ENCODE measurements at places on chromosomes 13 and 19. TPM values are rescaled to one million over a fixed set of nuclear protein-coding genes. Genes with fewer than 3 reads are reported as not detected.

Gene CLASRP
- 38.9 TPM for total RNA-seq

Gene ZNF723
- total RNA-seq = not detected

Gene CRLF1
- 2.6 TPM for total RNA-seq

Gene BRCA2
- 9.1 TPM for total RNA-seq

Gene PEAK3
- not detected for total RNA-seq

Gene ZNF333
- total RNA-seq = 6.2 TPM

Gene SIGLEC11
- not detected for total RNA-seq

Gene CNMD
- total RNA-seq = not detected

- no peak for DNase-seq
- H3K36me3 ChIP-seq = no peaks in the 10 kb centered on the region
- H3K4me1 ChIP-seq = no peaks in the 10 kb centered on the region
- no peaks in the 10 kb centered on the region for H3K27me3 ChIP-seq
Observed at GRCh38 chr19:19575411-19575810, 37.3 kb downstream of the CILP2 start.

- peaks cover 5% of the 10 kb centered on the region for H3K36me3 ChIP-seq
- H3K4me1 ChIP-seq = peaks cover 13% of the 10 kb centered on the region
- no peak overlapping the region for H3K27ac ChIP-seq
- no peak for DNase-seq
Observed at GRCh38 chr19:16444269-16444600, 27.5 kb downstream of the EPS15L1 start.

GRCh38 chr19:49133621-49134454 is 14.5 kb downstream of the PPFIA3 start:
- H3K36me3 ChIP-seq = no peaks in the 10 kb centered on the region
- H3K4me1 ChIP-seq = no peaks in the 10 kb centered on the region
- H3K27ac ChIP-seq = no peak overlapping the region
- no peak for DNase-seq
- no peak overlapping the region for H3K4me3 ChIP-seq
- no peaks in the 10 kb centered on the region for H3K27me3 ChIP-seq

DNA sequence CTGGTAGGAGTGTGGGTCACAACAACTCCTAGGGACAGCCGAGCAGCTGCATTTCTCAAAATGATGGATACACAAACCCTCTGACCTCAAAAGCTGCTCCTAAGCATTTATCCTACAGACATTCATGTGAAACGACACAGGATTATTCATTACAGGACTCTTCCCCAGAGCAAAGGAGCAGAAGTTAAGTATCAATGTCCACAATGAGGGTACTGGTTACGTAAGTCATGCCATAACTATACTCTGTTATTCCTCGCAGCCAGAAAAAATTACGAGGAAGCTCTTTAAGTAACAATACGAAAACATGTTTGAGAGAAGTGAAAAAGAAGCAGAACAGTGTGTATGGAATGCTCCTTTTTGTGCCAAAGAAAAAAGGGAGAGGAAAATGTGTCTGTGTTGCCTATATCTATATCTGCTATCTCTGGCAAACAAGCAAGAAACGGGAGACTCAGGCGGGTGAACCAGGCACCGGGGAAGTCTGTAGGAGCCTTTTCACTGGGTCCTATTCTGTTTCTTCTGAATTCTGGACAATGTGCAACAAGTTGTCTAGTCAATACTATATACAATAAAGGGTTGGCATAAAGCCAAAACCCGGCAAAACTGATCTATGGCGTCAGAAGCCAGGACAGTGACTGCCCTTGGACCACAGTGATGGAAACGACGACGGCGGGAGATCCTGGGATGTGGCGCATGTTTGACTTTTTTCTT is 1.3 kb downstream of the ISOC2 start:
- DNase-seq = no peak
- H3K27me3 ChIP-seq = no peaks in the 10 kb centered on the region
- peaks cover 13% of the 10 kb centered on the region for H3K4me1 ChIP-seq
- H3K4me3 ChIP-seq = peak overlapping the region; percentile 91
- H3K36me3 ChIP-seq = peaks cover 5% of the 10 kb centered on the region

DNA sequence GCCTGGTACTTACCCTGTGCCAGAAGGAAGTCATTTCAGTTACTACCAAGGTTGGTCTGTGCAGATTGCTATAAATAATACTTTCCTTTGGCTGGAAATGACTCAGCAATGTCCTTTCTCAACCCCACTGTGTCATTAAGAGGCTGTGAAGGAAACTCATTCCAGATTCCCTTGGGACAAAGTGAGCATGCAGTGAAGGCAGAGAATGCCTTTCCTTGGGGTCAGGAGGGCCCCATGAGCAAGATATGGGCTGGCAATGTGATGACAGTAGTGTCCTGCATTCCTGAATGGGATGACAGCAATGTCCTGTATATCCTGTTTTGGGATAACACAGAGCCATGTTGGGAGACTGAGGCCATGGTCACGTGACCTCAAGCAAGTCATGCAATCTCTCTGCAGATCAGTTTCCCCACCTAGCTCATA is 213.1 kb upstream of the TMTC4 start:
- H3K36me3 ChIP-seq = no peaks in the 10 kb centered on the region
- no peak overlapping the region for H3K27ac ChIP-seq
- peaks cover 12% of the 10 kb centered on the region for H3K27me3 ChIP-seq
- DNase-seq = peak; percentile 52
- H3K4me3 ChIP-seq = no peak overlapping the region

- H3K27me3 ChIP-seq = no peaks in the 10 kb centered on the region
- DNase-seq = peak; percentile 69
- H3K4me1 ChIP-seq = peaks cover 8% of the 10 kb centered on the region
- no peak overlapping the region for H3K4me3 ChIP-seq
- no peak overlapping the region for H3K27ac ChIP-seq
- no peaks in the 10 kb centered on the region for H3K36me3 ChIP-seq
Observed at GRCh38 chr13:76463314-76463713, 422.9 kb downstream of the KCTD12 start.

- H3K4me3 ChIP-seq = no peak overlapping the region
- no peak overlapping the region for H3K27ac ChIP-seq
- H3K36me3 ChIP-seq = no peaks in the 10 kb centered on the region
- H3K4me1 ChIP-seq = peaks cover 17% of the 10 kb centered on the region
- peak; percentile 39 for DNase-seq
Observed at GRCh38 chr19:46218160-46218559, 11.4 kb upstream of the IGFL1 start.

- no peak overlapping the region for H3K4me3 ChIP-seq
- peaks cover 17% of the 10 kb centered on the region for H3K27me3 ChIP-seq
- no peaks in the 10 kb centered on the region for H3K4me1 ChIP-seq
- no peaks in the 10 kb centered on the region for H3K36me3 ChIP-seq
Observed at GRCh38 chr13:45783346-45784043, 68.1 kb downstream of the SIAH3 start.

DNA sequence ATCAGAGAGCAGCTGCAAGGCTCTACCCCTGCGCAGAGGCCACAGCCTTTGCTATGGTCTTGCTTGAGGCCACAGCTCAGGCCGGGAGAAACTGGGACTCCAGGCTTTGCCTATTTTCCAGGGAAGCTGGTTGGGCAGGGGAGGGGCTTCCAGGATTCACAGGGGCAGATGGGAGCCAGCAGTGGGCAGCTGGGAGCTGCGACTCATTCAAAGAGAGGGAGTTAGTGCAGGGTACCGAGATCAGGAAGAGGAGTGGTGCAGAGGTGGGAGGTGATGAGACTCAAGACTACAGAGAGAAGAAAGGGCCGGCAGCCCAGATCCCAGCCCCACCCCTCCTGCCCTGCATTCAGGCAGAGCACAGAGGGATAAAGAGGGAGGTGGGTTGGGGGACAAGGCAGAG is 12.1 kb downstream of the ADGRE5 start:
- no peaks in the 10 kb centered on the region for H3K4me1 ChIP-seq
- no peak overlapping the region for H3K4me3 ChIP-seq
- no peak for DNase-seq
- no peak overlapping the region for H3K27ac ChIP-seq
- H3K27me3 ChIP-seq = no peaks in the 10 kb centered on the region

DNA sequence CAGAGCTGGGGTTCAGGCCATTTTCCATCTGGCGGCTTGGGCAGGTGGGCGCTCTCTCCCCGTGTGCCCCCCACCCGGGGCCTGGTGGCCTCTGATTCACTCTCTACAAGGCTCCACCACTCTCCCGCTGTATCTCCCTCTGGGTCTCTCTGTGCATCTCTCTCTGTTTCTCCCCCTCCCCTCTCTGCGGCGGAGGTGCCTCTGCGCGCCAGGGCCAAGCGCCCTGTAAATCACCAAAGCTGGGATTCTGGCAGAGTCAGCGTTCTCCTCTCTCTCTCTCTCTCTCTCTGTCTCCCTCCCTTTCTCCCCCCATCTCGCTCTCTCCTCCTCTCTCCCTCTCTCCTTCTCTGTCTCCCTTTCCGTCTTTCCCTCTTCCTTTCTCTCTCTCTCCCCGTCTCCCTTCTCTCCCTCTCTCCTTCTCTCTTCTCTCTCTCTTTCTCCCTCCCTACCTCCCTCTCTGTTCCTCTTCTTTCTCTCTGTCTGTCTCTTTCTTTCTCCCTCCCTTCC is 3.9 kb downstream of the NFIC start:
- no peak overlapping the region for H3K27ac ChIP-seq
- H3K4me3 ChIP-seq = peak overlapping the region; percentile 90
- no peaks in the 10 kb centered on the region for H3K36me3 ChIP-seq
- no peak for DNase-seq
- H3K27me3 ChIP-seq = no peaks in the 10 kb centered on the region
- peaks cover 18% of the 10 kb centered on the region for H3K4me1 ChIP-seq

DNA sequence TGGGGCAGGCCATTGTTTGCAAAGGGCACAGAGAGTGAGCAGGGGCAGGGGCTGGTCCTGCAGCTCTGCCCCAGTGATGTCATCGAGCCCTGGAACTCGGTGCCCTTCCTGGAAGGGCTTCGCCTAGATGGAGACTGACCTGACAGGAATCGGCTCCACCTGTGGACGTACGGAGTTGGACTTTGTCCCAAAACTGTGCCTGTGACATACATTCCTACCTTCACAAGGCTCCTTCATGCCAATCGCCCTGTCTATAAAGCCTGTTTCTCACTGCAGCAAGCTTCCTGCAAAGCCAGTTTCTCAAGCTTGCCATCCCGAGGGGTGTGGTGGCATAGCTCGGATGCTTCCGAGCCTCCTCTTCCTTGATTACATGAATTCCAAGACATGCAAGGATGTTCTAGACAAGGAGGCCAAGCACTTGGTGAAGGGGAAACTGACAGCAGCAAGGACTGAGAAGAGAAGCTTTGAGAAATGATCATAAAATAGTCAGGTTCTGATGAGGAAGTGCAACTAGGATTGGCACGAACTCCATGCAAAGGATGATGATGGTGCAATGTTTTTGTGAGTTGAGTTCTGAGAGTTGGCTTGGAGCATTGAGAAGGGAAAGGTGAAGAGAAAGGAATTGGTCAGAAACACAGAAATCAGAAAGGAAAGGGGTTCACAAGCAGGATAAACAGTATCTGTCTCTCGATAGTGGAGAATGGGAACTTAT is 73.6 kb upstream of the STK24 start:
- H3K27me3 ChIP-seq = no peaks in the 10 kb centered on the region
- peaks cover 22% of the 10 kb centered on the region for H3K4me1 ChIP-seq
- H3K4me3 ChIP-seq = no peak overlapping the region
- H3K27ac ChIP-seq = peak overlapping the region; percentile 70

DNA sequence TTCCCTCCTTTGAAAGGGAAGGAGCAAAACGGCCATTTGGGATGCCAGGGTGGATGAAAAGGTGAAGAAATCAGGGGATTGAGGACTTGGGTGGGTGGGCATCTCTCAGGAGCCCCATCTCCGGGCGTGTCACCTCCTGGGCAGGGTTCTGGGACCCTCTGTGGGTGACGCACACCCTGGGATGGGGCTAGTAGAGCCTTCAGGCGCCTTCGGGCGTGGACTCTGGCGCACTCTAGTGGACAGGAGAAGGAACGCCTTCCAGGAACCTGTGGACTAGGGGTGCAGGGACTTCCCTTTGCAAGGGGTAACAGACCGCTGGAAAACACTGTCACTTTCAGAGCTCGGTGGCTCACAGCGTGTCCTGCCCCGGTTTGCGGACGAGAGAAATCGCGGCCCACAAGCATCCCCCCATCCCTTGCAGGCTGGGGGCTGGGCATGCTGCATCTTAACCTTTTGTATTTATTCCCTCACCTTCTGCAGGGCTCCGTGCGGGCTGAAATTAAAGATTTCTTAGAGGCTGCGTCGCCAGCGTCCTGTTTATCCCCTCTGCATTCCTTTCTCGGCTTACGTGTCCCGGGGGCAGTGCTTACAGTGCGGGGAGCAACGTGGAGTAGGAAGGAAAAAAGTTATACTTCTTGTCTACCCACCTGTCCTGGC is 15.2 kb upstream of the S1PR4 start:
- peak overlapping the region; percentile 69 for H3K4me3 ChIP-seq
- peak overlapping the region; percentile 10 for H3K27ac ChIP-seq
- H3K27me3 ChIP-seq = no peaks in the 10 kb centered on the region
- peak; percentile 80 for DNase-seq

DNA sequence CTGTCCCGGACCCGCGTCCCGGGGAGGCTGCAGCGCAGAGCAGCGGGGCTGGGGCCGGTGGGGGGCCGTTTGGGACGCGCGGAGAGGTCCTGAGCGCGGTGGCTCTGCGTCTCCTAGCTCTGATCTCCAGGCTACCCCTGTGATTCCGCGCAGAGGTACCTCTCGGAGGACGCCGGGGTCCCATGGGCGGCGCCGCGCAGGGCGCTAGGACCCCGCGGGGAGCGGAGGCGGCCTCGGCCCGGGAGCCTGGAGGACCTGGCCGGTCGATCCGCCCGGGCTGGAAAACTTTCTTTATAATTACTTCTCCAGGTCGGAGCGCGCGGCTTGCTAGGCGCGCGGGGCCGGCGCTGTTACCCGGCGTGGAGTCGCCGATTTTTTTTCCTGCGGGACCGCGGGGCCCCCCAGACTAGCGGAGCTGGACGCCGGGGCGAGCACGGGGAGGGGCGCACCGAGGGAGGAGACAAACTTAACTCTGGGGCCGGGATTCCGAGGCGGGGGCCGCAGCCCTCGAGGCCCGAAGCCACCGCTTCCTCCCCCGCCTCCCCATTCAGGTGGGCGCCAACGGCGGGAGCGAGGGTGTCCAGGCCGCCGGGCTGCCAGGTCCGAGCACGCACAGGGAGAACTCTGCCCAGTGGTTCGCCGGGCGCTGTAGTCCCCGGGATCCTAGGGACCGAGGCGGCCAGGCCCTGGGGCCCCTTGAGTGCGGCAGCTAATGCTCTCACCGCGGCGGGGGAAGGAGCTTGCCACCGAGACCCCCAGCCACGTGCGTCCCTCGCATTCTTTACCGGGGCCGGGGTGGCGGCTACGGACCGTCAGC is 848 bp upstream of the CEBPA start:
- H3K27ac ChIP-seq = no peak overlapping the region
- DNase-seq = peak; percentile 32
- H3K27me3 ChIP-seq = peaks cover 11% of the 10 kb centered on the region
- peak overlapping the region; percentile 71 for H3K4me3 ChIP-seq
- peaks cover 5% of the 10 kb centered on the region for H3K4me1 ChIP-seq
- H3K36me3 ChIP-seq = no peaks in the 10 kb centered on the region

DNA sequence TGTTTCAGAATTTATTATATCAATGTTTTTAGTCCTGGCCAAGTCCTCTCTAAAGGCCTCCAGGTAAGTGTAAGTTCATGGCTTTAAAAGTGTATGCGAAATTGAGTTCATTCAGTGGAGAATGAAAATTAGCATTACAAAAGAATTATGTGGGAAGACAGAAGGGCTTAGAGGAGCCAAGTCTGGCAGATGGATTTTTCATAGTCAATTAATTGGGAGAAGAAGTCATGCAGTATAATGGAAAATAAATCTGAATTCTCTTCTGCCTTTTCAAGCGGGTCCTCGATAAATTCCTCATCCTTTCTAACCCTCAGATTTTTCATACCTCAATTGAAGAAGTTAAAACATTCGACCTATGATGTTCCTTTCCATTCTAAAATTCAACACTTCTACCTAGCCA is 394.2 kb downstream of the ITGBL1 start:
- DNase-seq = no peak
- peaks cover 59% of the 10 kb centered on the region for H3K27me3 ChIP-seq
- H3K27ac ChIP-seq = no peak overlapping the region

- H3K4me1 ChIP-seq = no peaks in the 10 kb centered on the region
- no peak overlapping the region for H3K4me3 ChIP-seq
- no peaks in the 10 kb centered on the region for H3K36me3 ChIP-seq
- H3K27me3 ChIP-seq = no peaks in the 10 kb centered on the region
- DNase-seq = no peak
- no peak overlapping the region for H3K27ac ChIP-seq
Observed at GRCh38 chr13:97171136-97171535, 51.0 kb upstream of the MBNL2 start.
